ENCODE measurements at places on chromosomes 7 and 10.

DNA sequence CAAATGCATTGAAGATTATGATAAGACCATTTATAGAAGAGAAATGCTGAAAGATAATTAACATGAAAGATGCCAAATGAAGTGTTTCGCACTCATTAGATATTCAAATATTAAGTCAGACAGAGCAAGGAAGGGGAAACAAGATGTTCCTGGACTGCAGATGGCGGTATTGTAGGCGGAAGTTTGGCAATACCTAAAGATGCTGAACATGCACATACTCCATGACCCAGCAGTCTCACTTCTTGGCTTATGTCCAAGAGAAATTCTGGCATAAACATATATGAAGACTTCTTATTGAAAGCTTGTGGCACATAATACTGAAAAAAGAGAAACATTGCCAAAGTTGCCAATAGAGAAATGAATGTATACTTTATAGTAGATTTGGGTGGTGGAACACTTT is 325.4 kb upstream of the SEMA3C start:
- no peak for DNase-seq

DNA sequence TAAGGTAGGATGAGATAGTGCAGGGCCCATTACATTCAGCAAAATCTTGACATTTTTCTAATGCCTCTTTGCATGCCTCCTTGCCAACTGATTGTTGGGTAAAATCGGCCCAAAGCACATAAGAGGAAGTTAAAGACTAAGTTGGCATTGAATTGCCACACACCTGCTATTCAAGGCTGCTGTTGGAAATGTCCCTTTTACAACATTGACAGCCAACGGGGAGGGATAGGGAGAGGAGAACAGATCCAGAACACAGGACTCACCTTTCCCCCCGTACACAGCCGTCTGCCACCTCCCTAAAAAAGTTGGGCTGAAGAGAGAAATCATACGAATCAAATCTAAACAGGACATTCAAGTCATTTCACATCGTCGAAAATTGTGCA is 695 bp downstream of the FAM237B start:
- DNase-seq = no peak

DNA sequence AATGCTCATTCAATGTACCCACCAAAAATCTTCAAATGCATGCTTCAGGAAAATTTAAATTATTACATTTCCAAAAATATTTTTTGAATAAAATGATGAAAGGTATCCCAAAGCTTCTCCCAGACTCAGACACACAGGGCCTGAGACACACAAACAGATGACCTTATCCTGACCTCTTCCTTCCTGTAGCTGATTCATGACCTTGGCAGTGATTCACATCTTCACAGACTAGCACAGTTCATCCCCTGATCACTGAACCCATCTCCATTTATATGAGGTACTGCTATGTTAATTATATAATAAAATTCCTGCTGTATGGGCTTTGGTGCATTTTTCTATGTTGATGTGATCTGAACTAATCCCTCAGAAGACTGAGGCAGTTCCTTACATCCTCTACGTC is 265.0 kb upstream of the GLI3 start:
- DNase-seq = no peak

DNA sequence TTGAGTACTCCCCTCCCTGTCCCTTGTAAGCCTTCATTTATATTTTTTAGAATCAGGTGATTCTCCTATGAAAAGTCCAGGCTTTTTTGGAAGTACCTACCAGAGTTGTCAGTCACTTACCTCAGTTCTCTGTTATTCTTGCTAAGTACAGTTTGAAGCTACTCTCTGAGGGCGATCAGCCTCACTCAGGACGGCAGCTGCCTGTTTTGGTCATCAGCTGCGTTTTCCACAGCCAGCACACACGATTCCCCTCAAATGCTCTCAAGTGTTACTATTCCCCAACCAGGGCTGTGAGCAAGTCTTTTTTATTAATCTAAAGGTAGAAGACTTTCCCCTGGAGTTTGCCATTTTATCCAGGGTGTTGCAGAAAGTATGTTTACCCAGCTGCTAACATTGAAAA is 328.6 kb downstream of the SUGCT start:
- no peak for DNase-seq

GRCh38 chr7:144842377-144842851 is 6.6 kb upstream of the TPK1 start:
- DNase-seq = peak; percentile 20

DNA sequence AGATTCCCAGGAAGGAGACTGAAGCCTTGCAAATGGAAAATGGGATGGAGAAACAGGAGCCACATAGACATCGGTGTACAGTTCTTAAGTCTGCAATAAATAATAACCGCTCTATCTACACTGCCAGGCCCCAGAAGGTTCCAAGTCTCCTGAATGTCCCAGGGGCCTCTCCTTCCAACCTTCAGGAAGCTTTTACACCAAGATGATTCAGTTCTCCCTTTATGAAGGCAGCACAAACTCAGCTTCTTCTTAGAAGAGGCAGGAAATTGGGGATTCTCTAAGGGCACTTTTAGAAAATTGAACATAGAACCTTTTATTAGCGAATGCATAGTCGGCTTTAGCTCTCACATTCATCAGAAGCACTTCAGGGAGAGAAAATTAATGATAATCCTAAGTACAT is 130.8 kb upstream of the LYZL1 start:
- DNase-seq = no peak

GRCh38 chr7:34558022-34558421 is 100.0 kb upstream of the NPSR1 start:
- DNase-seq = no peak

GRCh38 chr7:70525991-70526390 is 606.0 kb upstream of the GALNT17 start:
- no peak for DNase-seq

GRCh38 chr10:62433181-62433692 is 59.1 kb downstream of the ZNF365 start:
- peak; percentile 25 for DNase-seq

GRCh38 chr7:108499566-108499965 is 26.4 kb downstream of the PNPLA8 start:
- no peak for DNase-seq

DNA sequence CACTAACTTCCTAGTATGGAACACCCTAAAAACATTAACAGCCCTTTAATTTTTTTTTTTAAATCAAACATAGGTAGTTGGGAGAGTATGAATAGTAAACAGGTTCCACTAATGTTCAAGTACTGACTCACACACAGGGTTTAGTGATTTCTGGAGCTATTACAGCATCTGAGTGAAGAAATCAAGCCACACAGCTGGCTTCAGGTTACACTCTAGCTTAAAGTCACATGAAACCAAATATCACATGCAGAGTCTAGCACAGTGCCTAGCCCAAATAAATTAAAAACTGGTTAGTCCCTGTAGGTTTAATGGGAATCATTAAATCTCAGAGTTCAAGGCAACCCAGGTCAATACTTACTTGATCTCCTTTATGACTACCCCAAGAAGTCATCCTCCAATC is 11.6 kb downstream of the PANK1 start:
- no peak for DNase-seq

GRCh38 chr7:103851357-103851756 is 138.1 kb downstream of the RELN start:
- no peak for DNase-seq

DNA sequence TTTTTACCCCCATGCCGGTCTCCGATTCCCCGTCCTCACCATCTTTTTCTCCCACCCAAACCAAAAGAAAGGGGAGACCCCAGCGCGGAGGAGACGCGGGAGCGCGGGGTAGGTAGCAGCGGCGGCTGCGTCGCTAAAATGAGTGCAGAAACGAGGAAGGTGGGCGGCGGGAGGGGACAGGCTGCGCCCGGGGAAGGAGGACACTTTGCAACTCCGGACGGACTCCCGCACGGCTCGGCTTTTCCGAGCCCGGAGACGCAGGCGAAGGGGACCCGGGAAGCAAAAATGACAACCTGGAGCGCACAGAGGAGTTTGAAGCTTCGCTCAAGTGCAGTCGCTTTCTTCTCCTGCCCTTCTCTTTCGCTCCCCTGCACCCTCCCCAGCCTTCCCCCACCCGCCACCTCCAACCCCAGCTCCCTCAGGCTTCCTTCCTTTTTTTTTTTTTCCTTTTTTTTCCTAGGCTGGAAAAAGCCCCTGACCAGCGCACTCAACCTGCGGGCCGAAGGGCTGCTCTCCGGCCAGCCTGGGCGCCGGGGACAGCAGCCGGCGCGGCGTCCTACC is 453 bp downstream of the SFMBT2 start:
- no peak for DNase-seq

GRCh38 chr10:62893036-62893435 is 76.9 kb upstream of the EGR2 start:
- no peak for DNase-seq

GRCh38 chr10:6980353-6980752 is 400.3 kb upstream of the PRKCQ start:
- peak; percentile 22 for DNase-seq
